ENCODE measurements at places on chromosomes 7 and 10.

GRCh38 chr7:101936223-101936610 is 118.8 kb downstream of the CUX1 start:
- DNase-seq: no peak

GRCh38 chr7:49001610-49002033 is 77.3 kb downstream of the CDC14C start:
- peak; percentile 13 for DNase-seq

- DNase-seq: no peak
Observed at GRCh38 chr10:33418301-33418700, 83.8 kb upstream of the NRP1 start.

- DNase-seq: no peak
Observed at GRCh38 chr10:69703766-69704630, 74.0 kb downstream of the FAM241B start.

DNA sequence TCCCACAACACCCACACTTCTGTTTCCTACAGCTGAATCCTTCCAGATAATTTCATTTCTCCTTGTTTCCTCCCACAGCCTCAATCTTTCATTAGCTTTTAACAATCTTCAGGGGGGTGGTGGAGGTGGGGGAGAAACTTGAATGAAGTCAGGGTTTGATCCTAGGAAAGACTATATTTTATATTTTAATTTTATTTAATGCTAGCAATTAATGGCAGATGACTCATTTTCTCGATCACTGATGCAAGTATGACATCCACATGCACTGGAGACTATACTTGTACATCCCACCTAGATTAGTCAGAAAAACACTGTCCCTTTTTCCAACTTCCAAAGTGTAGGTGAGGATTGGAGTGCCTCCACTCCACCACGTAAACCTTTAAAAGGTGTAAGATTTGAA is 1181.3 kb upstream of the AUTS2 start:
- no peak for DNase-seq

DNA sequence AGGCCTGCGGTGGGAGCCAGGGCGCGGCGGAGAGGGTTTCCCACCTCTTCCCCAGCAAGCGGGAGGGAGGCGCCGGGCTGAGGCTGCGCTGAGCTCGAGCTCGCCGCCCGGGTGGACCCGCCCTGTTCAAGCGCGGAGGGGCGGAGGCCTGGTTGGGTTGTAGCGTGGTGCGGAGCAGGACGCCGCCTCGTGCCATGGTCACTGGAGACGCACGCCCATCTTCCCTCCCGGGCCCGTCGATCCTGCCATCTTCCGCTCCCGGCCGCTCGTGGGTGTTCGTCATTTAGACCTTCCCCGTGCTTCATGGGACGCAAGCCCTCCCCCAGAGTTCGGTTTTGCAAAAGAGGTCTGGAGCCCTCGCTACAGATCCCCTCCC is 9.3 kb upstream of the EN2 start:
- no peak for DNase-seq

- DNase-seq: no peak
Observed at GRCh38 chr10:122033224-122033926, 44.4 kb downstream of the TACC2 start.

DNA sequence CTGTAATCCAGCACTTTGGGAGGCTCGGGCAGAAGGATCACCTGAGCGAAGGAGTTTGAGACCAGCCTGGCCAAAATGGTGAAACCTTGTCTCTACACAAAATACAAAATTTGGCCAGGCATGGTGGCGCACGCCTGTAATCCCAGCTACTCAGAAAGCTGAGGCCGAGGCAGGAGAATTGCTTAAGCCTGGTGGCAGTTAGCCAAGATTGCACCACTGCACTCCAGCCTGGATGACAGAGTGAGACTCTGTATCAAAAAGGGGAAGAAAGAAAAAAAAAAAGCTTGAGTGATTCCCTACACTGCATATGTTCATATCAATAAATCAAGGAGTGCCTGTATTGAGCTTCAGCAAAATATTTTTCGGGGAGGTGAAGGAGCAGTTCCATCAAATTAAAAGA is 45.8 kb upstream of the SRRM3 start:
- no peak for DNase-seq
